Psoas muscle (tissue), 8 donors: ENCODE measurements at places on chromosomes 6 and 20. TPM values are rescaled to one million over a fixed set of nuclear protein-coding genes. Genes with fewer than 3 reads are reported as not detected.

The PKIG gene
- total RNA-seq: 110 TPM

DNA sequence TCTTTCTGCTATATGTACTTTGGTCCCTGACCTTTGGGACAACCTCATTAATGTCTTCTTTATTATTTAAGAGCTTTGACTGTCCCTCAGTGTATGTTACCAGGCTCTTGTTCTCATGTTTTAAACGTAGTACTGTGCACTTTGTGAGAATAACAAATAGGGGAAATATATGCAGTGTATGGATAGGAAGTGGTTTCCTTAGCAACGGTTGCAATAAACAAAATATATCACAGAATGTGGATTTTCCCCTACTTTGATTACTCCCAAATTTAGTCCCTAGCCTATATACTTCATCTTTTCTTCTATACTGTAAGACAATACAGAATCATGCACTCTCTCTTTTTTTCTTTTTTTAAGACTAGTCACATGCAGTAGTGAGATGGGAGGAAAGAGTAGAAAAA lies 123.8 kb upstream of the AKIRIN2 start:
- no peak for DNase-seq

DNA sequence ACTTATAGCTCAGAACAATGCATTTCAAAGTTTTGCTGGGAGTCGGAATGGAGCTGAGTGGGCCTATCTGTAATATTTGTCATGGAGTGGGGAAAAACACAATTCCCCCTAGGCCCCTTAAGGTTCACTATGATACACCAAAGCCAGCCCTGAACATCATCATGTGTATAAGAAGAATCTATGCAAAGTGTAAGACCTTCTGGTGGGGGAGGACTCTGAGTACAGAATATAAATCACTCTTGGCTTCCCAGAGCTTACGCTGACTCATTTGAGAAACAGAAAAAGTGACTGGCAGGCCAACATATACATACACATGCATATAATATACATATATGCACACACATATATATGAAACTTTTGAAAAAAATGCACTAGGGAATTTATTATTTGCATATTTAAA lies 54.1 kb upstream of the UBR2 start:
- no peak for DNase-seq

- no peak for DNase-seq
Observed at GRCh38 chr6:82084324-82084920, 163.1 kb downstream of the IBTK start.

The FGD2 gene
- 1.7 TPM for total RNA-seq

GRCh38 chr20:60485012-60485760 lies 527.0 kb downstream of the CDH26 start:
- DNase-seq: no peak

The SOBP gene
- 14.8 TPM for total RNA-seq

DNA sequence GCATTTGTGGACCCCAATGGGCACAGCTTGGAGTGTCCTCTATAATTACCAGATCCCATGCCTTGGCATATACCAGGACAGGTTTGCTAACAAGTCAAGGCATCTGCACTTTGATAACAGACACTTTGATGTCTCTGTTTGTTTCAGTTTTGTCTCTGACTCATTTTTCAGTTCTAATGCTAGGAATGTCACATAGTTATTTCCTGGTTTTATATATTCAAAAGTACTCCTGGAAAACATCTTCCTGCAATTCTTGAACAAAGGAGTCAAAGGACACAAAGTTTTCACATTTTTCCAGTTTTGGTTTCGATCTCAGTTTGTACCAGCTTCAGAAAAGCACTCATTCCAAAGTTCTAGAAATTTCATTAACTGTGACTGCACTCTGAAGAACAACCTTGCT lies 188.1 kb downstream of the FOXC1 start:
- DNase-seq: no peak

DNA sequence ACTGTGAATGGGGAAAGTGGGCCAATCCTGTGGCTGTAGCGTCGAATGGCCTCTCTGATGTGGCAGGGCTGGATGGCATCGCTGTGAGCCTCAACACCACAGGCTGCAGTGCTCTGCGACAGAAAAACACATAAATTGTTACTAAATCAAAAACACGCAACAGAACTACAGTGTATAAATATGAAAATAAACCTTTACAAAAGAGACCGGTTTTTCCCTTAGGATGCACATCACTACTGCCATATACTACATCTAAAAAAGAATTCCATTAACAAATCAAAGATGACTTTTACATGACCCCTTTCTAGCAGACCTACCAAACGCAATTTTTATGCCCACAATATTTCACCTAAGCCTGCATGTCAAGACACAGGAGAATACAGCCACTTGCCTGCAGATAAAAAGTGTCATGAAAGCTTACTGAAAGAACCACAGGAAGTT lies 395.5 kb upstream of the RUNX2 start:
- DNase-seq: no peak

DNA sequence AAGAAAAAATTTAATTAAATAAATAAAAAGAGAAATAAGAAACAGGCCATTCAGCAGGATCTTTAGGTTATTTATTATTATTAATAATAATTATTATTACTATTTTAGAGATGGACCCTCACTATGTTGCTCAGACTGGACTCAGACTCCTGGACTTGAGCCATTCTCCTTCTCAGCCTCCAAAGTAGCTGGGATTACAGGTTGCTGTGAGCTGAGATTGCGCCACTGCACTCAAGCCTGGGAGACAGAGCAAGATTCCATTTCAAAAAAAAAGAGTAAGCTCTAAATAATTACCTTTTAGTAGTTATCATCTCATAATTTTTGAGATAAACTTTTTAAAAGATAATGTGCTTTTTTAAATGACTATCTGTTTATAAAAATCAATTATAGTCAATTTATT lies 1102.8 kb upstream of the GJE1 start:
- DNase-seq: no peak

DNA sequence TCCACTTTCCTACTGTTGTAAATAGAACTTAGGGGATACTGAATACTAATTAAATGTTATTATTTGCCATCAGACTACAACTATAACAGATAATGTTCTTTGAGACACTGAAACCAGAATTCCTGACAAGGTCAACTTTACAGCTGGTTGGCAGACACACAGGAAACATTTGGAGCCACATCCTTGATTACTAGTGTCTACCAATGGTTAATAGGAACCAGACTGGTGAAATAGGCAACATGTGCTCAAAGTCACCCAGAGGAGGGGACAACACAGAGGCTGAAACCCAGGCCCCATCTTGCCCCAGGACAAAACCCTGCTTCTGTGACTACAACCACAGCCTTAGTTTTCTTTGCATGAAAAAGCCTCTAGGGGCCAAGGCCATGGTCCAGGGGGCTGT lies 47.8 kb upstream of the NT5E start:
- no peak for DNase-seq

GRCh38 chr6:145087034-145087433 lies 648.3 kb downstream of the EPM2A start:
- no peak for DNase-seq

DNA sequence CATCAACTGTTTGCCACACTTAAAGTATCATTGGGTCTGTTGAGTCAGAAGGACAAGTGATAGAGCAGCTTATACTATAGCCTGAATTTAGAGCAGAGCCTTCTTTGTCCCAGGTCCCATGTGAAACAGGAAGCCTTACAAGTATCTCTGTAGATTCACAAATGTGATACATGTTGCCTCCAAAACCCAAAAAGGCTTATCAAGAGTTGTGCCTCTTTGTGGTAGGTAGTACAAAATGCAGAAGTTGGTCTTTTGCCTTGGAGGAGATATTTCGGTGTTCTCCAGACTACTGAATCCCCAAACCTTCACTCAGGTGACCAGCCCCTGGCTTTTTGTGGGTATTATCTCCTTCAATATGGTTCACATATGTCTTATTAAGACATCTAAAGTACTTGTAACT lies 172.8 kb upstream of the PROKR2 start:
- no peak for DNase-seq

The TINAG gene
- total RNA-seq: not detected

GRCh38 chr6:168145747-168146596 lies 67.0 kb upstream of the FRMD1 start:
- DNase-seq: no peak

The SLC17A3 gene
- not detected for total RNA-seq

- DNase-seq: no peak
Observed at GRCh38 chr6:40371621-40372020, 215.5 kb downstream of the LRFN2 start.

The SLA2 gene
- 0.12 TPM for total RNA-seq

- DNase-seq: no peak
Observed at GRCh38 chr20:59831024-59831915, 102.2 kb downstream of the SYCP2 start.

- no peak for DNase-seq
Observed at GRCh38 chr6:1044040-1044836, 267.7 kb upstream of the FOXQ1 start.
